CD8-positive, alpha-beta memory T cell (primary cell): ENCODE measurements at places on chromosomes 4 and X. TPM values are rescaled to one million over a fixed set of nuclear protein-coding genes. Genes with fewer than 3 reads are reported as not detected.

DNA sequence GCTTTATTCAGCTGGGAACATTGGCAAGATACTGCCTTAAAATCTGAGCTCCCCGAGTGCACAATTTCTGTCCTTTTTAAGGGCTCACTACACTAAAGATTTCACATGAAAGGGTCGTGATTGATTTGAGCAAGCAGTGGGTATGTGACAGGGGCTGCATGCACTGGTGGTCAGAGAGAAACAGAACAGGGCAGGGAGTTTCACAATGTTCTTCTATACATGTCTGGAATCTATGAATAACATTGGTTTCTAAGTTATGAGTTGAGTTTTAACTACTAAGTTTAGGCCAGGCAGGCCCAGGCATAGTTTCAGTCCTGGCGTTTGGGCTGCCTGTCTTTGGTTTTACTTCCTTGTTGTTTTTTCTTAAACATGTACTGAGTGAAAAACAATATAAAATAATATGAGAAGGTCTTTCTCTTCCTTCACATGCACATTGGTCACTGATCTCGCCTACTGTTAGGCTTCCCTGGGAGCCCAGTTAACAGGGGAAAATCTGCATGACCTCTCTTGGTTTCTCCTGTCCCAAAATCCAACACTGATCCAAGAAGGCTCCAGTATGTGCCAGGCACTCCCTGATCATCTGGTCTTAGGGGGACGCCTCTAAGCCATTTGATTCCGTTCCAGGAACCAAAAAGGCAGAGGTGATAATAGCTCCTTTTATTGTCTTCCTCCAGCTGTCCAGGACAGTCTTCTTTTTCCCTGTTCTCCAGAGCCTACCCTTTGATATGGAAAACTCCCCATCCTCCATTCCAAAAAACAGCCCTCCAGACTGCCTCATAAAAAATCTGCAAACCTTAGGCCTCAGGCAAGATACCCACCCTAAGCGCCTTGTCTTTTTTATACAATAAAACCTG is at the start of gene UGT2B17:
Gene UGT2B17, minus strand, starts transcription at position 51 of the 854 bp plus-strand sequence. CDS start 7,838 bp downstream, outside the sequence.
- no peak for DNase-seq

DNA sequence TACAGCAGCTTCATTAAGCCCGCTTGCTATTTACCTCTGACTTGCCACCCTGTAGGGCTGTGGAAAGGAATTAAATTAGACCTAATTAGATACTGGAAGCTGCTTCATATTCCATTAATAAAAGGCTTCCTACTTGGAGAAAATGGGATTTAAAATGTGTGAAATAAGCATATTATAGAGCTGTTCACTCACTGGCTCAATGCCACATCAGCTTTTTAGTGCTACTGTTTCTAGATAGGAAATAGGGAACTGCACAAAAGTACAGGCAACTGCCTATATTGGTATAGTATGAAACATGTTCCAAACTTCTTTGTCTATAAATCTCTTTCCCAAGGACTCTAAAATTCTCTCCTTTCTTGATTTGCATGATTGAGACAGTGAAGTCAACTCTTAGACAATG is 407.9 kb upstream of the AADAT start:
- DNase-seq: no peak

DNA sequence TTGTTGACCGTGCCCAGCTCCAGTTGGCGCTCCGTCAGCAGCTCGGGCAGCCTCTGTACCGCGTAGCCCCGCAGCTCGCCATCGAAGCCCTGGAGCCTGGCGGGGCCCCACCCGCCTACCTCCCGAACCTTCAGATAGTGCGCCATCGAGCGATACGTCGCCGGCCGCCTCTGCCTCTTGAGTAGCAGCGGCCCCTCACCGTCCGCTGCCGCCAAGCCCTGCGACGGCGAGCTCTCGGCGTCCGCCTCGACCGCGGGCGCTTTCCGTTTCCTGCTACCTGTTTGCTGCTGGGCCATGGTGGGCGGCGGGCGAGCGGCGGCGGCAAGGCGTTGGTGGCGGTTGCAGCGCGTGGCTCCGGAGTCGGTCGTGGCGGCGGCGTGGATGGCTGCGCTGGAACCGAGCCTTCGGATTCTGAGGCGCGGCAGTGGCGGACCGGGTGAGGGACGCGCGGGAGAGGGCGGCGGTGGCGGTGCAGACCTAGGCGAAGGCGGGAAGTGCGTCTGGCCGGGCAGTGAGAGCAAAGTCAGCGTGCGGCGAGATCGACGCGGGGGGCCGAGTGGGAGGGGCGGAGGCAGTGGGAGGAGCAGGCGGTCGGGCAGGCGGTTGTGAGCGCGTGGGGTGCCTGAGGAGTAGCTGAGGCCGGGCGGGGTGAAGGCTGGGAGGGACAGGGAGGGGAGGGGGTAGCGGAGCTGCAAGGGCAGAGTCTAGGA is at the start of gene DCAF12L1:
Gene DCAF12L1, minus strand, starts transcription at position 502 of the 710 bp plus-strand sequence. Its CDS starts 206 bp downstream, at position 296.
- DNase-seq: no peak

MAOB gene
- not detected for total RNA-seq
